ENCODE measurements at places on chromosomes 1 and 21. TPM values are rescaled to one million over a fixed set of nuclear protein-coding genes. Genes with fewer than 3 reads are reported as not detected.

GRCh38 chr1:197810812-197811211 is 35.5 kb upstream of the DENND1B start:
- no peak for DNase-seq

DNA sequence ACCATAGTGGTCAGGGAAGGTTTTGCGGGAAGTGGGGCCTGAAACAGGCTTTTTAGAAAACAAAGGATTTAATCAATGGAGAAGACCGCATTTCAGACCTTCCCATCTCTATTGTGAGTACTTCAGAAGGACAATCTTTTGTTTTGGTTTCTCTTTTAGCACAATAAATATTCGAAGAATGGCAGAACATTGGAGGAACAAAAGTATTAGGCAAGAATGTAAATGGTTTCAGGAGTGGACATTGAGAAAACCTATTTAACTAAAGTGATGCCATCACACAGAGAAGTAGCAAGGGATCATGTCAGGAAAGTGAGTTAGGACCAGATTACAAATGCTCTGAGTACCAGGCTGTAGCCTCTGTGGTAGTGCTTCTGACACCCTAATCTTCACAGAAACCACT is 26.8 kb upstream of the UBE2U start:
- DNase-seq: no peak

DNA sequence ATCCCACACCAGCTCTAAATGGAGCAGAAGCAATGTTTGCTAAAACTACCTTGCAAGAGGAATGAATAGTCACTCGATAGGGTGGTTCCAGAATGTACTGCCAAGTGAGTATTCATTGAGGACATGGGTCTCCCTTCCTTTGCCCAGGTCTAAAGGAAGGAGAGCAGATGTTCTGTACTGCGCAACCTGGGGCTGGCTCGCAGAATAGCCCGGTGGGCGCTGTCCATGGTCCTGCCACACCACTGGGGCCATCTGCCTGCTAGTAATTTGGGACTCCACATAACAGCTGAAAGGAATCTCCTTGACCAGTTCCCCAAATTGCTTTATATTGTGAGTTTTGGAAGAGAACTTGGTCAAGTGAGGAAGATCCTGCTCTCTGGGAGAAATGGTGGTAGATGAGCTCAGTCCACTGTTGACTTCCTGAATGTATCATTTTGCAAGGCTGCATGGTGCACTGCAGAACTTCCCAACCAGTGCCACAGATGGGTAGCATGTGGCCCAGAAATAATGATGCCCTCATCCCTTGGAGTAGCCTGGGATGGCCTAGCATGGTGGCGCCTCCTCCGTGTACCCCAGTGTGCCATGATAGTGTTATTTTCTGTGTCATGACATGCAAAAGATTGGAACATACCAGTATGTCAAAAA is 5.7 kb downstream of the SLC6A17 start:
- DNase-seq: peak; percentile 85

FMOD gene
- total RNA-seq: 8.3 TPM

RAB25 gene
- 97.9 TPM for total RNA-seq

- DNase-seq: no peak
Observed at GRCh38 chr1:181128592-181129497, 40.3 kb downstream of the IER5 start.

GRCh38 chr1:167669209-167670124 is 39.4 kb downstream of the RCSD1 start:
- DNase-seq: no peak

GRCh38 chr1:234200566-234200965 is 172.7 kb upstream of the COA6 start:
- no peak for DNase-seq

LGR6 gene
- total RNA-seq: 6.9 TPM

DNA sequence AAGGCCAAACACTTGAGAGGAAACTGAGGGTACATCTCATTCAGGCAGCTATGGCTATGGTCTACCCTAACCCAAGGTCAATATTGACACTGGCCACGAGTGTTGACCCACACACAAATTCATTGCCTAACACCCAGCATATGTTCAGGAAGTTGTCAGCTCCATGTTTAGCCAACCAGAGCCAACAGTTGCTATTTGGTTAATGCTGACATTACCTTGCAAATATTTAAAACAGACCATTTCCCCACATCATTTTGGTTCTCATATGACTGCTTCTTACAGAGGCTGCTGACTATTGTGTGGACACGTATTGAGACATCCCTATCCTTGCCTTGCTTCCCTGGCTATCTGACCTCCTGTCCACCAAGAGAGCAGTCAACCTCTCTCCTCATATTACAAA is 97.3 kb downstream of the LMX1A start:
- no peak for DNase-seq

- no peak for DNase-seq
Observed at GRCh38 chr1:61887076-61887867, 145.0 kb downstream of the PATJ start.

DNA sequence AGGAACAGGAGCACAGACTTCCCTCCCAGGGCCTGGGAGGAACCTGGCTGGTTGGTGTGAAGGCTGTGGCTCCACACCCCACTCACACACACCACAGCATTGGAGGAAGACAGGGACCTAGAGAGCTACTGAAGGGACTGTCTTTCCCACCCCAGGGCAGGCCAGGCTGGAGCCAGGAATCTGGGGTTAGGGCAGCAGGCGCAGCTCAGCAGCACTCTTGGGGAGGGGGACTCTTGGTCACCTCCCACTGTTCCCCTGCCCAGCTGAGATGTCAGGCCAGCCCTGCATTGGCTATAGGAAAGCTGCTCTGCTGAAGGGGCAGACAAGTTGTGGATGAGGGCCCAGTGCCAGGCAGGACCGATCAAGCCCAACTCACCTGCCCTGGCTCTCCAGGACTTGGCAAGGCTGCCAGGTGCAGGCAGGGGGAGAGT is 1.6 kb upstream of the PLEKHA6 start:
- DNase-seq: no peak

- DNase-seq: no peak
Observed at GRCh38 chr1:63738772-63739171, 35.0 kb upstream of the ROR1 start.

- DNase-seq: no peak
Observed at GRCh38 chr1:22855668-22856606, 116.7 kb downstream of the LACTBL1 start.

C1orf94 gene
- total RNA-seq: not detected

MYOG gene
- total RNA-seq: not detected

RASSF5 gene
- 5.9 TPM for total RNA-seq

OR2L5 gene
- not detected for total RNA-seq

GRCh38 chr21:31252611-31253010 is 91.5 kb downstream of the TIAM1 start:
- no peak for DNase-seq

GRCh38 chr1:34869760-34870159 is 10.2 kb upstream of the SMIM12 start:
- no peak for DNase-seq

AMY1C gene
- not detected for total RNA-seq

GRCh38 chr1:68376441-68376840 is 73.3 kb downstream of the RPE65 start:
- DNase-seq: no peak

GRCh38 chr21:37574751-37575150 is 208.2 kb downstream of the DYRK1A start:
- no peak for DNase-seq

C1orf115 gene
- 19.0 TPM for total RNA-seq

DNA sequence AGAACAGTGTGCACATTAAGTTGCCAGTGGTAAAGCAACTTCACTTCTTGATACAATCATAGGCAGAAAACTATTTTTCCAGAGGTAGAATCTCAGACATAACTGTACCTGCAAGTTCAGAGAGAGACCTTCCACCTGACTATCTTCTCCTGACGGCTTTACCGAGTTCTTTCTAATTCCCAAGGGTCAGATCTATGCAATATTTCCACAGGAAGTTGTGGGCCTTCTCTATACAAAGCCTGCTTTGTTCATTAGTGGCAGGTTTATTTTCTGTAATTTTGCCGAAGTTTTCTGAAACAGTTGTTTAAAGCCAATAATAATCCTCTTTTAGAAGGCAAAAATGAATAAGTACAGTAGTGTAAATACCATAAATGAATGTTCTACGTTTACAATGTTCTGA is 58.2 kb upstream of the RCC1 start:
- no peak for DNase-seq

DNA sequence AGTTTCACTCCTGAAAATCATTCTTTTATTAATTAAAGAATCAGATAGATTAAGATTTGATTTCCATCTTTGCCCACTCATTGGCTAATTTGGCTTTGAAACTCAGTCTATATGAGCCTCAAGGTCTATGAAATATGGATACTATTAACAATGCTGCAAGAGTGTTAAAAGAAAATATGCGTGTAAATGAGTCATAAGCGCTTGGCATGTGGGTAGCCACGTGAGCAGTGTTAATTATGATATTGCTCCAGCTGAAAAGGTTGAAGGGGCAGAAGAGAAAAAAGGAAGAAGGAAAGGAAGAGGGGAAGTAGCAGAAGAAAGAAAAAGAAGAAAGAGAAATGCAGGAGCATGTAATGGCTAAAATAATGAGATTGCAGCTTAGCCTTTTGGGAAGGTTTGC is 151.4 kb downstream of the CHRM3 start:
- DNase-seq: no peak

OR6K3 gene
- total RNA-seq: not detected

MSH4 gene
- 0.64 TPM for total RNA-seq

GRCh38 chr1:199734186-199734585 is 293.3 kb upstream of the NR5A2 start:
- no peak for DNase-seq

TMIGD3 gene
- total RNA-seq: not detected

NBPF6 gene
- not detected for total RNA-seq

- DNase-seq: no peak
Observed at GRCh38 chr1:192918259-192918658, 109.4 kb downstream of the RGS2 start.

DNA sequence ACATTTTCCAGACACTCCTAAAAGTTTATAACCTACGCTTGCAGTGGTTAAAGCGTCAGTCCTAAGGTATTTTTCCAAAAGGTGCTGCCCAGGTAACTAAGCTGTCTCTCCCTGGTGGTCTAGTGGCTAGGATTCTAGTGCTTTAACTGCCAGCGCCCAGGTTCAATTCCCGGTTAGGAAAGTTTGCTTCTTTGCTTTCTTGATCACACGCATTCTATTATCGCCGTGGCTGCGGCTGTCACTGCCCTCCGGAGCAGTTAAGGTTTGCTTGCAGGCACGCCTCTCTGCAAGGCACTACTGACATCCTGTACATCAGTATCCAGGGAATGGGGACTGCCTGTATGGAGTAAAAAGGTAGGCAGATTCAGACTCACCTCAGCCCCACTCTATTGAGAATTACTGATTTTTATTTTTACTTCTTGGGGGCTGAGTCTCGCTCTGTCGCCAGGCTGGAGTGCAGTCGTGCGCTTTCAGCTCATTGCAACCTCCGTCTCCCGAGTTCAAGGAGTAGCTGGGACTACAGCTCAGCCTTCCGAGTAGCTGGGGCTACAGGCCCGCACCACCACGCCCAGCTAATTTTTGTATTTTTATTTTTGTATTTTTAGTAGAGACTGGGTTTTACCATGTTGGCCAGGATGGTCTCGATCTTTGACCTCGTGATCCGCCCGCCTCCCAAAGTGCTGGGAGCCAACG is 53.2 kb upstream of the CFAP126 start:
- no peak for DNase-seq

DNA sequence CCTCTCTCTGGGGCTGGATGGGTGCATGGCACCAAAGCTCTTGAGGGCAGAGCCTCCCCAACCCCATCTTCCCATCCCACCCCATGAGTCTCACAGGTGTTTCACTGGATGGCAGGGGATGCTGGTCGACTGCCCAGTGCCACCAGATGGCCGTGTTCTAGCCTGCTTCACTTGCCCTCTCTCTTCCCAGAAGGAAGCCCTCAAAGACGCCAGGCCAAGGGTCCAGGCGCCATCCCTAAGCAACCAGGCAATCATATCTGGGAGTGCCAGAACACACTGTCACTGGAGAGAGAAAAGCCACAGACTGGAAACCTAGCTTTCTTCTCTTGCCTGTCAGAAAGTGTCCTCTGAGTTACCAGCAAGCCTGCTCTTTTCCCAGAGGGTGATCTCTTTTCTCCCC is 26.7 kb downstream of the PIGM start:
- no peak for DNase-seq

GRCh38 chr1:201553496-201554189 is 14.7 kb downstream of the NAV1 start:
- no peak for DNase-seq

GRCh38 chr1:208271236-208271635 is 27.1 kb upstream of the PLXNA2 start:
- DNase-seq: no peak

DNA sequence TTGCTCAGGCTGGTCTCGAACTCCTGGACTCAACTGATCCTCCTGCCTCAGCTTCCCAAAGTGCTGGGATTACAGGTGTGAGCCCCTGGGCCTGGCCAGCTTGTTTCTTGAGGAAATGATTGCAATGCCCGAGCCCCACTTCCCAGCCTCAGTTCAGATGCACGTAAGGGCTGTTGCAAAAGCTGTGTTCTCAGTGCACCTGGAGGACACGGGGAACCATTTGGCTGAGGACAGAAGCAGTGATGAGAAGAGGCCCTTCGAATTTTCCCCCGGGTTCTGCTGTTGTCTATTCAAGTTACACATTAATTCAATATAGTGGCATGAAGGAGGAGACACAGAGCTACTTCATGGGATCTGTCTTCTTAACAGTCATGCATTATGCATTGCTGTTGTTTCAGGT is 78.8 kb upstream of the WDR26 start:
- no peak for DNase-seq

- no peak for DNase-seq
Observed at GRCh38 chr1:169129109-169129784, 22.8 kb downstream of the ATP1B1 start.

HSF2BP gene
- 1.3 TPM for total RNA-seq

NIPAL3 gene
- total RNA-seq: 17.5 TPM

GRCh38 chr1:190564117-190564516 is 86.5 kb upstream of the BRINP3 start:
- no peak for DNase-seq

SERPINC1 gene
- total RNA-seq: 0.50 TPM

GRCh38 chr1:117209094-117209493 is 1.6 kb downstream of the VTCN1 start:
- DNase-seq: no peak

GRCh38 chr1:208160259-208160819 is 83.8 kb downstream of the PLXNA2 start:
- no peak for DNase-seq

DNA sequence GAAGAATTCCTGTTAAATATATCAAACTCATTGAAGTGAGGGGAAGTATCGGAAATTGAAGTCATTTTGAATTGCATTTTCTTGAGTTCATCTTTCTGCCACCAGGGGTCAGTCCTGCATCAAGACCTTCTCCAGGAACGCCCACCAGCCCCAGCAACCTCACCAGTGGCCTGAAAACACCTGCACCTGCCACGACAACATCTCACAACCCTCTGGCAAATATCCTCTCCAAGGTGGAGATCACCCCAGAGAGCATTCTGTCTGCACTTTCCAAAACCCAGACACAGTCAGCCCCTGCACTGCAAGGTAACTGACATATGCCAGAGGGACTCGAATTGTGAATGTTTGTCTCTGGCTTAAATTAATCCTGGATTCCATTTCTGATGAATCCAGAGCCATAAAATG is 22.8 kb upstream of the TARS2 start:
- DNase-seq: no peak

Data from type B pancreatic cell (in vitro differentiated cells).